ENCODE measurements at places on chromosomes 12 and 14. TPM values are rescaled to one million over a fixed set of nuclear protein-coding genes. Genes with fewer than 3 reads are reported as not detected.

The KRT3 gene
- not detected for total RNA-seq

The FIGNL2 gene
- 1.2 TPM for total RNA-seq

The SPTB gene
- 126 TPM for total RNA-seq

DNA sequence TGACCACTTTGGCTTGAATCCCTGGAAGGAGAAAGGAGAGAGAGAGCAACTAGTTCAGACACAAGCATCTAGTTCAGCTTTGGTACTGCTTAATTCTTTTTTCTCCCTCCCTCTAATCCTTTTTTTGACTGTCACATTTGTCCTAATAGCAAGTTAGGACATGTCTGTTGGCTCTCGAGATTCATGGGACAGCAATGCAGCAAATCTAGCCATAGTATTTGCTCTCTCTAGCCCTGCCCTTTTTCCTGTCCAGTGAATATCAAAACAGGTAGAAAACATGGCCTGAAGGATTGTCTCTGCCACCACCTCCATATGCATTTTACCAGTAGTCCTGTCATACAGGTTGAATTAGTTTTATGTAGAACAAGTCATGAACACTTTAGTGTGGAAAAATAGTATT lies 116.4 kb downstream of the PTPRB start:
- H3K27me3 ChIP-seq = no peaks in the 10 kb centered on the region
- H3K4me3 ChIP-seq = no peak overlapping the region
- H3K4me1 ChIP-seq = no peaks in the 10 kb centered on the region
- H3K27ac ChIP-seq = no peak overlapping the region
- DNase-seq = no peak
- H3K36me3 ChIP-seq = no peaks in the 10 kb centered on the region

- H3K4me1 ChIP-seq = no peaks in the 10 kb centered on the region
- no peak overlapping the region for H3K27ac ChIP-seq
- peak; percentile 54 for DNase-seq
- H3K27me3 ChIP-seq = no peaks in the 10 kb centered on the region
- no peak overlapping the region for H3K4me3 ChIP-seq
- no peaks in the 10 kb centered on the region for H3K36me3 ChIP-seq
Measured at GRCh38 chr12:78418919-78419318, 445.7 kb upstream of the SYT1 start.

DNA sequence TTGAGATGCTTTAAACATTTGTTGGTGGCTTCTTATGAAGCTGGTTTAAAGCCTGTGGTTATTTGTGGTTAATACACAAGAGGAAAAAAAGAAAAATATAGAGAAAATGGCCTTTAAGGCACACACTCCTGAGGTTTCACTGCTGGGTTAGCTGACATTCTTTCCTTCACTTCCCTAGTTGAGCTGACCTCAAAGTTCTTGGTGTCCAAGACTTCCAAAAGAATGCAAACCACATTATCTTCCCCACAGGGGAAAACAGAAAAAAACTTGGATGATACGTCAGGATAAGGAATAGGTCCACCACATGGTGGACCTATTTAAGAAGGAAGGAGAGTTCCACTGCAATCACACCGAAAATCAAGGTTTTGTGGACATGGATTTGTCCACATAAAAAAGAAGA lies 94.3 kb downstream of the SLC25A21 start:
- H3K27ac ChIP-seq = no peak overlapping the region
- H3K36me3 ChIP-seq = no peaks in the 10 kb centered on the region
- H3K4me3 ChIP-seq = no peak overlapping the region
- no peaks in the 10 kb centered on the region for H3K27me3 ChIP-seq

GRCh38 chr14:31457665-31458659 lies 656 bp upstream of the DTD2 start:
- H3K36me3 ChIP-seq = peaks cover 1% of the 10 kb centered on the region
- no peaks in the 10 kb centered on the region for H3K27me3 ChIP-seq
- H3K27ac ChIP-seq = peak overlapping the region; percentile 94
- DNase-seq = no peak

GRCh38 chr12:6376870-6377666 lies 1.7 kb upstream of the SCNN1A start:
- no peak overlapping the region for H3K4me3 ChIP-seq
- no peaks in the 10 kb centered on the region for H3K36me3 ChIP-seq
- peak overlapping the region; percentile 17 for H3K27ac ChIP-seq

- no peak overlapping the region for H3K4me3 ChIP-seq
- no peaks in the 10 kb centered on the region for H3K4me1 ChIP-seq
- H3K36me3 ChIP-seq = no peaks in the 10 kb centered on the region
- peaks cover 2% of the 10 kb centered on the region for H3K27me3 ChIP-seq
Measured at GRCh38 chr12:102811110-102811737, 105.8 kb downstream of the PAH start.
